Transverse colon (tissue), 4 donors: ENCODE measurements at places on chromosomes 5 and 9. TPM values are rescaled to one million over a fixed set of nuclear protein-coding genes. Genes with fewer than 3 reads are reported as not detected.
A peak's percentile ranks its signal among the peaks of the same experiment; 100 is the strongest.

GDA gene
- total RNA-seq = 89.9 TPM

TAF11L8 gene
- total RNA-seq = not detected

ARID3C gene
- total RNA-seq = not detected

PCDHAC1 gene
- total RNA-seq = 0.82 TPM

NREP gene
- 6.0 TPM for total RNA-seq

ZNF300 gene
- total RNA-seq = 1.4 TPM

TXNDC8 gene
- not detected for total RNA-seq

DNA sequence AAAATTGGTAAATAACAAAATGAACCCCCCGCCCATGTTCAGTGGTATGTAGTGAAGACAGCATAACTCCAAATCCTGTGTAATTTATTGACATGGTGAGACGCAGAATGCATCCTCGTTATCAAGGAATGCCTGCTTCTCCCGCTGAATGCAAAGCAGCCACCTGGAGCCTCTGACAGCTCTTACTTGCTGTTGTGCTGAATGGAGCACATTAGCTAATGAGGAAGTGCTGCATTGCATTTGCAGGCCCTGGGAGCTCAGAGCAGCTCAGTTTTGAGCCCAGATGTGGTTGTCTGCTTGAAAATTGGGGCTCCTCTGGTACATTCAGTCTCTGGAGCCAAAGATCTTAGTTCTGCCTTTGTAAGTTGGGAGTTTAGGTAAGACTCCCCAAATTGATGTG lies 28.9 kb downstream of the PLAC8L1 start:
- no peak for DNase-seq
- H3K36me3 ChIP-seq = no peaks in the 10 kb centered on the region
- no peaks in the 10 kb centered on the region for H3K4me1 ChIP-seq
- no peaks in the 10 kb centered on the region for H3K27me3 ChIP-seq
- no peak overlapping the region for H3K4me3 ChIP-seq

GRCh38 chr5:63131626-63132285 lies 553.1 kb downstream of the LRRC70 start:
- no peaks in the 10 kb centered on the region for H3K4me1 ChIP-seq
- H3K36me3 ChIP-seq = no peaks in the 10 kb centered on the region
- DNase-seq = no peak

- DNase-seq = peak; percentile 34
- H3K4me3 ChIP-seq = no peak within 1 kb of the TSS
- no peaks in the 10 kb centered on the region for H3K36me3 ChIP-seq
- no peaks in the 10 kb centered on the region for H3K27me3 ChIP-seq
- no peaks in the 10 kb centered on the region for H3K4me1 ChIP-seq
- no peak within 1 kb of the TSS for H3K27ac ChIP-seq
Measured at GRCh38 chr9:111794835-111795556, at the start of gene SHOC1. SHOC1 (minus strand) TSS chr9:111794937; CDS start chr9:111791418, 3,519 bp downstream.

DNA sequence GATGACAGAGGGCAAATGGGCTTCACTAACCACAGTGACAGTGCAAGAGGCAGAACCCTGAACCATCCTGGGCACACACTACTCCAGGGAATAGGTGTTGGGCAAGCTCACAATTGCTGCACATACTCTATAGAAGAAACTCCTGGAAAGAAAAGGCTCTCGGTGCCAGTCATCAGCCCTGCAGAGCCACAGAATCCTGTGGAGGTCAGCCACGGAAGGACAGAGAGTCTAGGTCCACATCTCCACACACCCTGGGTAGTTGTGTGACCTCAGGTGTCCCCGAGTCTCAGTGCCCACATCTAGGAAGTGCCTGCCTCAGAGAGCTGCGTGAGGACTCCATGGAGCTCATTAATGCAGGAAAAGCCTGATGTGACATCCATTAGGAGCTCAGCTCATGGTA lies 16.0 kb upstream of the ANGPTL2 start:
- no peak for DNase-seq
- no peaks in the 10 kb centered on the region for H3K36me3 ChIP-seq
- no peaks in the 10 kb centered on the region for H3K27me3 ChIP-seq
- H3K27ac ChIP-seq = no peak overlapping the region
- no peak overlapping the region for H3K4me3 ChIP-seq

DNA sequence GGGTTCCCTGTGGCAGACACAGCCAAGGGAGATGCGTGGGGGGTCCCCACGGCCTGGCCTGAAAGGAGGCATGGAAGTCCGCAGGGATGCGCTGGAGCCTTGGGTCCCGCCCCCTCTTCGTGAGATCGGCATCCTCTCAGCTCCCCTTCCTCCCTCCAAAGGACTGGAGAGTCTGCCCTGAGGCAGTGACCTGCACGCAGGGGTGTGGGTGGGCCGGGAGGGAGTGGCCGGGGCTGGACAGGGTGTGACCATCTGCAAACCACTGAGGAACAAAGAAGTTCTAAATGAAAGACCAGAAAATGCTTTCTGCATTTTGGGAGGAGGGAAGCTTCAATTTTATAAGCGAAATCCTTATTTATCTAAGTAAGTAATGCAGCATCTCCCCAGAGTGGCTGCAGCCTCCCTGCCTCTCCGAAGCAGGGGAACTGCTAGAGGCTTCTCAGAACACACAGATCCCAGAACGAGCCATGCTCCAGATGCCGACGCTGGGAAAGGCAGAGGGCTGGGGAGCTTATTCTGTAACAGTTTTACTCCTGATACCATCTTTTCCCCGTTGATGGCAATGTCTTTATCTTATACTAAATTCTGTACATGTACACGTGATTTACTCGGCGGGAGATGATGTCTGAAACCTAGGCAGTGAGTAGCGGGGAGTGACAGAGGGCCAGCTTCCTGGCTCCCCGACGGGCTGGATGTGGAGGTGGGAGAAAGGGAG lies 221.7 kb downstream of the FANCC start:
- no peak for DNase-seq
- no peaks in the 10 kb centered on the region for H3K27me3 ChIP-seq
- no peak overlapping the region for H3K4me3 ChIP-seq
- peak overlapping the region; percentile 91 for H3K27ac ChIP-seq
- peaks cover 19% of the 10 kb centered on the region for H3K4me1 ChIP-seq

GRCh38 chr5:111840036-111840674 lies 83.2 kb upstream of the NREP start:
- H3K27ac ChIP-seq = no peak overlapping the region
- DNase-seq = no peak
- H3K4me3 ChIP-seq = no peak overlapping the region
- H3K27me3 ChIP-seq = no peaks in the 10 kb centered on the region
- H3K4me1 ChIP-seq = no peaks in the 10 kb centered on the region

- H3K27me3 ChIP-seq = no peaks in the 10 kb centered on the region
- no peak overlapping the region for H3K27ac ChIP-seq
- no peak for DNase-seq
- no peaks in the 10 kb centered on the region for H3K4me1 ChIP-seq
- no peak overlapping the region for H3K4me3 ChIP-seq
Measured at GRCh38 chr5:43415935-43416802, 4.0 kb upstream of the CCL28 start.

DNA sequence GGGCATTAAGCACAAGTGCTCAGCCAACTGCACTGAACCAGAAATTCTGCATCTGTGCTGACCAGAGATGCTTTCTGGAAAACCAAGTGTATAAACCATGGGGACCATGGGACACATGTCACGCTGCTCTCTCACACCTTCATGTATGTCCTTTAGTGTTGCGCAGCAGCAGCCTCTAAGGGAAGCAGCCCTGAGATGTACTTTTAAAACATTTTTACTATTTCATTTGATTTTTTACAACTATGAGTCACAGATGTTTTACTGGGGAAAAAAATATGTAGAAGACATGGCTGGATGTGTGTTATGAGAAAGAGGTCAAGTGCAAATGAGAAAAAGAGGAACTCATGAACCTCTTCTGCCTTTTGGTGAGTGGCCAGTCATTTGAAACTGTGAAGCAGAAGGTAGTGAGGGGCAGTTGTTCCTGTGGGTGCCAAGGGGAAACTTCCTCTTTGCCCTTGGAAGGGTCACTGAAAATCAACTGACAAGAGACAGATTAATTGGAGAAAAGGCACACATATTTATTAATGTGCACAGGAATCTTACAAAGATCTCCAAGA lies 31.4 kb upstream of the SYK start:
- H3K4me1 ChIP-seq = no peaks in the 10 kb centered on the region

GRCh38 chr5:22460189-22460588 lies 393.0 kb downstream of the CDH12 start:
- H3K4me1 ChIP-seq = no peaks in the 10 kb centered on the region
- H3K36me3 ChIP-seq = no peaks in the 10 kb centered on the region
- DNase-seq = no peak
- H3K27ac ChIP-seq = no peak overlapping the region
- no peaks in the 10 kb centered on the region for H3K27me3 ChIP-seq

- no peaks in the 10 kb centered on the region for H3K4me1 ChIP-seq
- no peak overlapping the region for H3K4me3 ChIP-seq
- H3K36me3 ChIP-seq = no peaks in the 10 kb centered on the region
- DNase-seq = no peak
- H3K27me3 ChIP-seq = no peaks in the 10 kb centered on the region
- no peak overlapping the region for H3K27ac ChIP-seq
Measured at GRCh38 chr9:9412241-9412640, 1200.6 kb downstream of the PTPRD start.

DNA sequence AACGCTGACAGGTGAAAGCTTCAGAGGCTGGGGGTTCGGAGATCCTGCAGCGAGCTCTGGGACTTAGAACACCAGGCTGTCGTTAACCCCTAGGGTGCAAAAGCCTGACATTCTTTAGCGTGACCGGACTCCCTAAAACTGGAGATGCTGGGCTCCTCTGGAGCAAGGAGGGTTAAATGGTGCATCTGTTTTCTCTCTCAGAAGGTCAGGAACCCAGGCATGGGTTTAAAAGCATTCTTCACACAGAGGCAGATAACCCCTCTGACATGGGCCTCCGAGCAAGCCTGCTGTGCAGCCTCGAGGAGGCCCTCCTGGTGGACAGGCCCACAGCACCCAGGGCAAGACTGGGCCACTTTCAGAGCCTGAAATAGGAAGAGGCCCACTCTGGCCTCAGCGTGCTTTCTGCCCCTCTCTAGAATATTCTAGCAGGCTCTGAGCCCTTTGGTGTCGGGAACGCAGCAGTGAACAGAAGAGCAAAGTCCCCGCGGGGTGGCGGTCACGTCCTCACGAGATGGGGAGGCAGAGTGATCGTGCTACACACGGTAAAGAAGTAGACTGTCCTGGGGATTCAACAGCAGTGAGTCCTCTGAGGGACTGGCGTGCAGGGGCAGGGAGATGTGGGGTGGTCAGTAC lies 124.8 kb downstream of the COL23A1 start:
- peaks cover 18% of the 10 kb centered on the region for H3K4me1 ChIP-seq
- H3K4me3 ChIP-seq = no peak overlapping the region

GRCh38 chr5:139738193-139739149 lies 57.1 kb upstream of the PSD2 start:
- no peak for DNase-seq
- no peaks in the 10 kb centered on the region for H3K27me3 ChIP-seq
- H3K4me1 ChIP-seq = peaks cover 5% of the 10 kb centered on the region
- no peaks in the 10 kb centered on the region for H3K36me3 ChIP-seq

GRCh38 chr5:87121304-87122150 lies 146.2 kb upstream of the RASA1 start:
- peak overlapping the region; percentile 11 for H3K27ac ChIP-seq
- peak; percentile 14 for DNase-seq
- no peaks in the 10 kb centered on the region for H3K27me3 ChIP-seq
- no peak overlapping the region for H3K4me3 ChIP-seq
- H3K36me3 ChIP-seq = no peaks in the 10 kb centered on the region

- DNase-seq = no peak
- no peak overlapping the region for H3K27ac ChIP-seq
- H3K4me1 ChIP-seq = peaks cover 8% of the 10 kb centered on the region
- H3K36me3 ChIP-seq = no peaks in the 10 kb centered on the region
- no peaks in the 10 kb centered on the region for H3K27me3 ChIP-seq
Measured at GRCh38 chr9:117825609-117826347, 121.6 kb downstream of the TLR4 start.

- no peak for DNase-seq
- no peaks in the 10 kb centered on the region for H3K27me3 ChIP-seq
- peak overlapping the region; percentile 73 for H3K4me3 ChIP-seq
- H3K4me1 ChIP-seq = peaks cover 26% of the 10 kb centered on the region
- peak overlapping the region; percentile 92 for H3K27ac ChIP-seq
Measured at GRCh38 chr5:171386861-171387344, 746 bp upstream of the NPM1 start.

- no peak overlapping the region for H3K4me3 ChIP-seq
- DNase-seq = no peak
- peak overlapping the region; percentile 79 for H3K27ac ChIP-seq
- H3K27me3 ChIP-seq = no peaks in the 10 kb centered on the region
- peaks cover 44% of the 10 kb centered on the region for H3K4me1 ChIP-seq
- no peaks in the 10 kb centered on the region for H3K36me3 ChIP-seq
Measured at GRCh38 chr9:35834260-35835215, 5.5 kb downstream of the TMEM8B start.

- H3K27ac ChIP-seq = no peak overlapping the region
- no peaks in the 10 kb centered on the region for H3K27me3 ChIP-seq
- no peaks in the 10 kb centered on the region for H3K4me1 ChIP-seq
- H3K4me3 ChIP-seq = no peak overlapping the region
- H3K36me3 ChIP-seq = no peaks in the 10 kb centered on the region
Measured at GRCh38 chr9:14530841-14531240, 162.4 kb downstream of the ZDHHC21 start.

DNA sequence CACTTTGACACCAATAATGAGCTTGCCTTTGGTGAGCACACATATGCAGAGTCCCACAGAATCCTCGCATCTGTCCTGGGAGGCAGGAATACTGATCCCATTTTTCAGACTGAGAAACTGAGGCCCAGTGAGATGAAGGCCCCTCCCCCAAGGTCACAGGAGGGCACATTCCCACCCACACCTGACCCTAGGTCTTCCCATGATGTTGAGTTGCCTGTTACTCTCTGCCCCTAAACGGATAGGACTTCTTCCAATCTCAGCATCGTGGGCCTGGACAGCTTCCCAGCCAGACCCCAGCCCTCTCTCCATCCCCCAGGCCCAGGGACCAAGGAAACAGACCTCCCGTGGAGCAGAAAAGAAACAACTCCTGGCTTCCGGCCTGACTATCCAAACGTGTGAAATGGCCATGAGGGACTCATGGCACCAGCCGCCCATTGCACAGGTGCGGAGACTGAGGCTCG lies 877 bp downstream of the SH3GLB2 start:
- H3K4me1 ChIP-seq = peaks cover 31% of the 10 kb centered on the region
- H3K36me3 ChIP-seq = no peaks in the 10 kb centered on the region
- peak overlapping the region; percentile 88 for H3K4me3 ChIP-seq
- peak overlapping the region; percentile 85 for H3K27ac ChIP-seq

DNA sequence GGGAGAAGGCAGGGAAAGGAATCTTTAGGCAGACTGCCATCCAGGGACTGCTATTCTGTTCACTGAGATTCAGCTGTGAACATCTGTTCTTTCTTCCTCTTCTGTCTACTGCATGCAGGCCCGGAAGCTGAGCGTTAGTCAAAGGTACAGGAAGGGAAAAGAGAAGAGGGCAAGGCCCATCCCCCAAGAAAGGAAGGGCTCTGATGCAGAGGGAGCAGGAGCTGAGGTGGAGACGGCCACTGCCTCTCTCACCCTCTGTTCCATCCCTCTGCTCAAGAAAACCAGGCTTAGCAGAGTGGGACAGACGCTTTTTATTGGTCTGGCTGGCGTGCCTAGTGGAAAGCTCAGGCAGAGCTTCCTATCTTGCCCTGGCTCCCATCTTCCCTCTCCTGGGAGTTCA lies 57.6 kb downstream of the PFDN1 start:
- H3K4me3 ChIP-seq = no peak overlapping the region
- H3K36me3 ChIP-seq = peaks cover 6% of the 10 kb centered on the region
- peaks cover 45% of the 10 kb centered on the region for H3K4me1 ChIP-seq
- no peaks in the 10 kb centered on the region for H3K27me3 ChIP-seq
- peak overlapping the region; percentile 54 for H3K27ac ChIP-seq
